CD4-positive, alpha-beta T cell treated with Interleukin-17A for 1 hour (primary cell): ENCODE measurements at places on chromosomes 2 and 18.

- DNase-seq = no peak
Measured at GRCh38 chr18:6579486-6579885, 150.0 kb upstream of the ARHGAP28 start.

DNA sequence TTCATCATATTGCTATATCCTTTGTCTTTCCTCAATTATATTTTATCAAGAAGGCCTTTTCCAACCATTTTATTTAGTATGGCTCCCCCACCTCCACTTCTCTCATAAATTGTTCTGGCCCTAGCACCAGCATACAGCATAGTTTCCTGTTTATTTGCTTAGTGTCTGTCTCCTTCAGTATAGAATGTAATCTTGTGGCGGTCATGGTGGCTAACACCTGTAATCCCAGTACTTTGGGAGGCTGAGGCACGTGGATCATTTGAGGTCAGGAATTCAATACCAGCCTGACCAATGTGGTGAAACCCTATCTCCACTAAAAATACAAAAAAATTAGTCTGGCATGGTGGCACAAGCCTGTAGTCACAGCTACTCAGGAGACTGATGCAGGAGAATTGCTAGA lies 39.6 kb upstream of the CLASP1 start:
- DNase-seq = no peak

DNA sequence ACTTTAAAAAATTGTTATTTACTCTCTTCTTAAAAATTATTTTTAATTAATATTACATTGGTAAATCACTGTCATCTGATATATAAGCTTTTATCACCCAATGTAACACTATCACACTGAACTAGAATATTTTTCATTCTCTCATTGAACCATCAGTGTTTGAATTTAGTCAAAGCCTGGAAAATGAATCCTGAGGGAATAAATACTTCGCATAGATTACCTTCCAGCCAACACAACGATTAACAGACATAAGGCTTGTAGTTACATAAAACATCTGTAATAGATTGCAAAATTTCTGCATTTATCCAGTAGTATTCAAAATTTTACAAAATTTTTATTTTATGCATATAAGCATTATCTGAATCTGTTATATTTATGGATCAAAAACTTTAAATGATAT lies 314.9 kb downstream of the ERBB4 start:
- no peak for DNase-seq

- no peak for DNase-seq
Measured at GRCh38 chr2:232343821-232344220, 34.7 kb upstream of the ALPP start.

DNA sequence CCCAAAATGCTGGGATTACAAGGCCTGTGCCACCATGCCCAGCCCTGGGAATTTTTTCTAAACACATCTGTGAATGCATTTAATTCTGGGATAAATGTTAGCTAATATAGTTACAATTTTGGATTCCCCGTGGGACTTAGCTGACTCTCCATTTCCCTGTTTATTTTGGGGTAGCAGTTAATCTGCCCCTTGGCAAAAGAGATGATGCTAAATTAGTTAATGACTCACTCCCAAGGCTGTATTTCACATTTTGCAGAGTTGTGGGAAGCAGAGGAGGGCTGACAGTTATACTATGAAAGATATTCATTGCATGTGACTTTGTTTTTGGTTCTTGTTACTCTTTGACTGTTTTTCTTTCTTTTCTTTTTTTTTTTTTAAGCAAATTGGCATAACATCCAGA lies 3.2 kb downstream of the MTHFD2 start:
- no peak for DNase-seq

GRCh38 chr2:11862049-11862448 lies 115.6 kb downstream of the LPIN1 start:
- no peak for DNase-seq

GRCh38 chr2:69667805-69668382 lies 24.4 kb upstream of the AAK1 start:
- DNase-seq = no peak

- peak; percentile 34 for DNase-seq
Measured at GRCh38 chr2:69685321-69686048, 41.9 kb upstream of the AAK1 start.

DNA sequence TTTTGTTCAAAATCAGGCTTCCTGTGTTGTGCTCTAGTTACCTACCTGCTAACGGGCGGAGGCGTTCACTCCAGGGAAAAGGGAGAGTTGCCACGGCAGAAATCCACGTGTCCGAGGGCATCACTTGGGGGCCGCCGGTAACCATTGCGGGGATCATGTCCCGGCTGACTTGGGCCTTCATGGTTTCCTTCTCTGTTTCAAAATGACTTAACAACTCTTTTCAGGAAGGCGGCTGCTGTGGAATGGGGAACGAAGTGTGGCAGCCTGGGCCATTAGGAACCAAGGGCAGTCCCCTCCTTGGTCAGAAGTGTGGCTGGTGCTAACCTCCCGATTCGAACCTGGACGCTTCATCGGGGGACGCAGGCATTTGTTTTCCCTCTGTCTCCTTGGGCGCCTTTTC lies 56.8 kb downstream of the INPP5D start:
- no peak for DNase-seq

GRCh38 chr2:40062381-40062780 lies 283.3 kb upstream of the THUMPD2 start:
- no peak for DNase-seq

GRCh38 chr2:7992612-7993602 lies 688.9 kb upstream of the ID2 start:
- DNase-seq = no peak

GRCh38 chr2:151637271-151637781 lies 97.0 kb downstream of the NEB start:
- DNase-seq = peak; percentile 78

GRCh38 chr2:241066171-241066892 lies 35.8 kb downstream of the MTERF4 start:
- DNase-seq = no peak

DNA sequence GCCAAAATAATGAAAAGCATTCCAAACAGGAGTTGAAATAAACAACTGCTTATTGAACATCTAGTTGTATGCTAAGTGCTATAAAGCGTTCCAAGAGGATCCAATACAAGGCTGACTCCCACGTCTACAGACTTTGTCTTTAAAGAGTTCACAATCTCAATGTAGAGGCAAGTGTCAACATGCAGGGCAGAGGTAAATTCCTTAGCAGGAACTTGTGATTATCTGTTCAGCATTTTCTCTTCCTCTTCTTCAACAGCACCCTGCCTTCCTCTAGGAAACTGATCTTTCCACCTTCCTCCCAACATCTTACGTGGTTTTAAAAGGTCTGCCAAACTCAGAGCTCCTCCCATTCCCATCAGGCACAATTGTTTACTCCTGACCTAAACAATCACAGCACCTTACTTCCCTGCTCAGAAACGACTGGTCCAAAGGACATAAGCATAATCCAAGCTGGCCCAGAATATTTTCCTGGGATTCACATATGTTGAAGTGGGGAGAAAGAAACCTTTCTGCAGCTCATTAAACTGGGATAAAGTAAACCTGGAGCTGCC lies 83.9 kb downstream of the ITSN2 start:
- no peak for DNase-seq

- DNase-seq = no peak
Measured at GRCh38 chr2:157339965-157340655, 14.5 kb upstream of the ERMN start.

- DNase-seq = no peak
Measured at GRCh38 chr2:48767330-48767729, 11.8 kb upstream of the LHCGR start.

GRCh38 chr2:124836416-124836815 lies 811.3 kb downstream of the CNTNAP5 start:
- DNase-seq = no peak

- DNase-seq = no peak
Measured at GRCh38 chr18:59576541-59577385, 120.5 kb downstream of the CCBE1 start.

GRCh38 chr2:26457695-26458364 lies 20.1 kb downstream of the OTOF start:
- no peak for DNase-seq

- no peak for DNase-seq
Measured at GRCh38 chr2:48194641-48195040, 288.3 kb upstream of the FBXO11 start.

- no peak for DNase-seq
Measured at GRCh38 chr2:199465390-199465789, 7.7 kb upstream of the SATB2 start.
